ENCODE measurements at places on chromosomes 5 and 9.

DNA sequence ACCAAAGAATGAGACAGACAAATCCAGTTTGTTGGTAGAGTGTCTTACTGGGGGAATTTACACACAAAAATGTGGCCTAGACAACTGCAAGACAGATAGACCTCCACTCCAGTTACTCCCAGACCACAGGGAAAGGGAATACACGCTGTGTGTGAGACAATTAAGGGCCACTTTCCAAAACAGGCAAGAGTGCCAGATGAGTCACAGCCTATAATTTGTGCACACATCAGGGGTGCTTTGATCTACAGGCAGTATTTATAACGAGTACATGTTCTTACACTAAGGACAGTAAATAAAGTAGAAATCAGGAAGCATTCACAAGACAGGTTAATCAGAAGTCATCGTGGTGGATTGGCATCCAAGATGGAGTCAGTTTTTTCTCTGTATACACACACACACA lies 114.8 kb downstream of the ZNF622 start:
- no peak for DNase-seq

DNA sequence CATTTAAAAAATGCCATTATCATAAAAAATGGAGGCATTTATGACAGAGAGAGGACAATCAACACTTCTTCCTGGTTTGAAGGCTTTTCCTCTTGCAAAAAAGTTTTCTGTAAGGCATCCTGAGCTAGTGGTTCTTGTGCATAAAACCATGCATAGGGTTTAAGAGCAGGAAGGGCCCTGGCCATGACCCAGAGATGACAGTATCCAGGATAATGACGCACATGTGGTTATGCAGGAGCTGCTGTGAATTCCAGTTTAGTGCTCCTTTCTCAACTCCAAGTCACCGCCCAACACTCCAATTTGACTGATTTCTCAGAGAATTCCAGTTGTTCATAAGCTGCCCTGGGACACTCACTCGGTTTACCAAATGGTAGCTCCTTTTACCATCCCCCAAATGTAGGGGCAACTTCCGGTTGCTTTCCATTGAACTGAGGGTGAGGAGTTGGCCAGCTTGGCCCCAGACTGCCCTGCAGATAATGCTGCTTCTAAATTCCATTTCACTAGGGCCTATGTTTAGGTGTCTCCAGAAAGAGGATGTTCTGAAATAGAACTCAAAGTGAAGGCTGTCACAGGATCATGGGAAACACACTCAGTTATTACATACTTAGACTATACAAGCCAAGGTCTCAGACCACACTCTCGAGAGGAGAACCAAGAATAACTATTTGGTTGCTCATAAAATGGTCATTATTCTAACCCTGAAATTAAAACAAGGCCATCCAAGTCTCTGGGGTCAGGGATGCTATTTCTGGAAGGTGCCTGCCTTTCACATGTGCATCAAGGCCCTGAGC lies 179.1 kb downstream of the SLIT3 start:
- no peak for DNase-seq

GRCh38 chr5:149549461-149550267 lies 1.6 kb downstream of the CSNK1A1 start:
- peak; percentile 64 for DNase-seq

GRCh38 chr5:3606121-3606831 lies 10.6 kb downstream of the IRX1 start:
- no peak for DNase-seq

- no peak for DNase-seq
Observed at GRCh38 chr9:134679616-134680392, 38.2 kb downstream of the COL5A1 start.

- DNase-seq = no peak
Observed at GRCh38 chr5:169827769-169828168, 152.5 kb downstream of the INSYN2B start.

DNA sequence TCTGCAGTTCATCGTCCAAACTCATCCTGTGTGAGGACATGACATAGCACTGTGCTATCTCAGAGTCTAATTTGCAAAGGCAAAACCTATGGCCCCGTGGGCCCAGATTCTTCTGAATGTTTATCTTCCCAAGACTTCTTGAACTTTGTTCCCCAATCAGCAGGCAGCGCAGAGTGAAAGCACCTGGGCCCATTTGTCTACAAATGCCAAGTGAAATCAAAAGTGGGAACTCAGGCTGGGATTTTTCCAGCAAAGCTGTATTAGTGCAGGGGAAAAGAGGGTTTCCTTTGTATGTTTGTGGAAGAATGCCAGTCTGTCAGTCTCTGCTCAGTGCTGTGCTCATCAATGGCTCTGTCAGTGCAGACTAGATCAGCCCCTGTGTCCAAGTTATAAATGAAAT lies 55.8 kb downstream of the FOXD1 start:
- DNase-seq = no peak

DNA sequence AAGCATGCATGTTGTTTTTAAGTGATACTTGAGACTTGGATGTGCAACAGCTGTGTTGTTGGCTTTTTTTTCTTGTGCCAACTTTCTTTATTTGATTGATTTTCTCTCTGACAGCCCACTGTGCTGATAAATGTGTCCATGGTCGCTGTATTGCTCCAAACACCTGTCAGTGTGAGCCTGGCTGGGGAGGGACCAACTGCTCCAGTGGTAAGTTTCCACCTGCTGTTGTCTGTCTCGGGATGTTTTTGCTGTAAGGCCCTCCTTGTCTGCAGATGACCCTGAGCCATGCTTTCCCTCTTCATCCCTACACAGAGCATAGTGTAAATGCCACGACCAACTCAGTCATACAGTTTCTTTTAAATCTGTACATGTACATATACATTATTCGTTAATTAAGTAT lies 79.2 kb downstream of the MEGF10 start:
- peak; percentile 98 for DNase-seq

GRCh38 chr9:94888775-94889174 lies 162.3 kb downstream of the AOPEP start:
- no peak for DNase-seq

DNA sequence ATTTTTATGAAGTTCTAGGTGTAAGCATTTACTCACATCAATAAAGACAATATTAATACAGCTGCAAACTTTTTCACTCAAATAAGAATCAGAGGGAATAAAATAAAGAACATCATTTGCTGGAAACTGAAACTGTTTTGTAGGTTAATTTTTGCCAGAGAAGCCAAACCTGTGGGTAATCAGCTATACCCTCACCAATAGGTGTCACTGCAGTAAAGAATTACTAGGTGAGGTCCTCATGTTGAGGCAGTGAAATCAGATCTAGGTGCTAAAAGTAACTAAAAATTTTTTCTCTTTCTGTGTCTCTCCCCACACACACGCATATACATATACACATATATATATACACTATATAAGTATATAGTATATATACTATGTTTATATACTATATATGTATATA lies 1016.3 kb upstream of the SEMA6A start:
- peak; percentile 10 for DNase-seq

DNA sequence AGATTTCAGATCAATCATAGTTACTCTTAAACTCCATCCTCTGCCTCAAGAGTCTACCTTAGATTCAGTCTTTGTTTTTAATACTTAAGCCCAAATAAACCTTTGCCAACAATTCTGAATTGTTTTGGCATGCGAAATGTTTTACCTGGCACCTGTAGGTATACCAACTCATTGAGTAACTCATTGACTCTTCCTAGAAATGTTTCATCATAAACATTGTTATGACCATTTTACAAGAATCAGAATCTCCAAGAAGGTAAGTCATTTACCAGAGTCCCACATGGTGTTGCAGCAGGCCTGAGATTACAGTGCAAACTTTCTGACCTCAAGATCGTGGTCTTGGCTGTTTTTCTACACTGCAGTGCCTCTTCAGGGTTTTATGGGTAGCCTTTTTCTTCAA lies 750.4 kb downstream of the BRINP1 start:
- DNase-seq = no peak

- no peak for DNase-seq
Observed at GRCh38 chr9:130927995-130928900, 10.8 kb downstream of the FIBCD1 start.

DNA sequence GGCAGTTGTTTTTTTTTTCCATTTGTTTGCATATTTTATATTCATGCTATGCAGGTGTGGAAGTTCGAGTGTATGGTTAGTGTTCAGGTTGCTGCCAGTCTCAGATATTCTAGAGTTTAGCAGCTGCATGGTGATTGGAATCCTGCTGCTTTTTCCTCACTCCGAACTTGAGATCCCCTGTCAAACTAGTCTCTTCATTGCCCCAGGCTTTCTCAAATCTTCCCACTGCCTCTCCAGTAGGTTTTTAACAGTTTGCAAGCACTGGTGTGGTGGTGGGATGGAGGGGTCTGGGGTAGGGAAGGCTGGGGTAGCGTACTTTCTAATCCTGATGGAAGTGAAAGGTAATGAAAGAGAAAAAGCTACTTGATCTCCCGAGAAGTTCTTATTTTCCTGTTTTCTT lies 112.9 kb downstream of the CHSY3 start:
- no peak for DNase-seq

- no peak for DNase-seq
Observed at GRCh38 chr5:39466846-39467245, 42.1 kb upstream of the DAB2 start.

GRCh38 chr9:126650404-126651341 lies 36.9 kb downstream of the LMX1B start:
- no peak for DNase-seq

- peak; percentile 70 for DNase-seq
Observed at GRCh38 chr9:77015327-77016048, 4.0 kb upstream of the FOXB2 start.

DNA sequence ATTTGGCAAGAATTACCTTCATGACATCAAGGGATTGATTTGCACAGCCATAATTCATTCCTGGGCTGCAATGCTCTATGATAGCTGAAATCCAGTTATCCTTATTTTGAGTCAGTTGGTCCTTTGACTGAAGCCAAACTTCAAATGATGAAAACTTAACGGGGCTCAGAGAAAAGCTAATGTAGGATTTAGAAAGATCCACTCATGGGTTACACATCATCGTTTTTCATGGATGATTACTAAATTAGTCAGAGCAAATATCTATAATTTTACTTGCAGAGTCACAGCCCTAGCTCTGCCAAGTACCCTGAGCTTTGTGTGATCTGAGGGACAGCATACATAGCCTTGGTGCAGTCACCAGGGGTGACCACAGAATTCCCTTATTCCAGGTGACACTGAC lies 27.3 kb upstream of the MUSK start:
- no peak for DNase-seq
